ENCODE measurements at places on chromosomes 6 and 20.
A peak's percentile ranks its signal among the peaks of the same experiment; 100 is the strongest.

DNA sequence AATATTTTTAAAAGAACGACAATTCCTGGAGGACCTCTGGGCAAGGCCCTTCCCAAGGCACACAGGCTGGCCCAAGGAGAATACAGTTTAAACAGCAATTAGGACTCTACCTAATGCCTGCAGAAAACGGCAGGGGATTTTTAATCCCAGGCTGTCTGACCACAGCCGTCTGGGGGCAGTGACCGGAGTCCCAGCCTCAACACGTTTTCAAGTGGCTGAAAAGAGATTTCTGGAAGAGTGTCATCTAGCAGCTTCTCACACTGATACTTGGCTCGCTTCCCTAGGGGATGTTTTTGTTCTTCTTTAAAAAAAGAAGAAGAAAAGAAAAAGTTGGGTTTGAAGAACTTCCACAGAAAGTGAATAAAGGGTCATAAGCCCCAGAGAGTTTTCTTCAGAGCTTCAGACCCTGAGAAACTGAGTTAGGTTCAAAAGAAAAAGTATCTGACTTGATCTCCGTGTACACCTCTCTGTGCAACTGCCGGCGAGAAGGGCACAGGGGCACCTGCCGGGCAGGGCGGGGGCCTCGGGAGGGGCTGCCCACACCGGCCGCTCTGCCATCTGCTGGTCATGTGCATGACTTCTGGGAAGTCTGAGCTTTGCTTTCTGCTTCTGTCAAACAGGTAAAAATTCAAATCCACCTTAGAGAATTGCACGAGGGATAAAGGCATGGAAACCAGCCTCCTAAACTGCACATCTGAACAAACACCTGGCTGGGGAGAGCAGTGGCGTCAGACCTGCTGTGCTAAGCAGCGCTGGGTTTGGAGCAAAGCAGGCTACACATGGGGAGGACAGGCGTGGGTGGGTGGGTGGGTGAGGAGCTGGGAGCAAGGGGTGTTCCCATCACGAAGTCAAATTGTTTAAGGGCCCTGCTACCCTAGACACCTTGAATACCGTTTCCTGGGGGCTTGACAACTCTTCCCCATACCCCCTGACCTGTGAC, 33.0 kb downstream of the RRBP1 start:
- DNase-seq = no peak

- no peak for DNase-seq
These were observed 17.2 kb upstream of the FOXA2 start for GRCh38 chr20:22601361-22602141.

DNA sequence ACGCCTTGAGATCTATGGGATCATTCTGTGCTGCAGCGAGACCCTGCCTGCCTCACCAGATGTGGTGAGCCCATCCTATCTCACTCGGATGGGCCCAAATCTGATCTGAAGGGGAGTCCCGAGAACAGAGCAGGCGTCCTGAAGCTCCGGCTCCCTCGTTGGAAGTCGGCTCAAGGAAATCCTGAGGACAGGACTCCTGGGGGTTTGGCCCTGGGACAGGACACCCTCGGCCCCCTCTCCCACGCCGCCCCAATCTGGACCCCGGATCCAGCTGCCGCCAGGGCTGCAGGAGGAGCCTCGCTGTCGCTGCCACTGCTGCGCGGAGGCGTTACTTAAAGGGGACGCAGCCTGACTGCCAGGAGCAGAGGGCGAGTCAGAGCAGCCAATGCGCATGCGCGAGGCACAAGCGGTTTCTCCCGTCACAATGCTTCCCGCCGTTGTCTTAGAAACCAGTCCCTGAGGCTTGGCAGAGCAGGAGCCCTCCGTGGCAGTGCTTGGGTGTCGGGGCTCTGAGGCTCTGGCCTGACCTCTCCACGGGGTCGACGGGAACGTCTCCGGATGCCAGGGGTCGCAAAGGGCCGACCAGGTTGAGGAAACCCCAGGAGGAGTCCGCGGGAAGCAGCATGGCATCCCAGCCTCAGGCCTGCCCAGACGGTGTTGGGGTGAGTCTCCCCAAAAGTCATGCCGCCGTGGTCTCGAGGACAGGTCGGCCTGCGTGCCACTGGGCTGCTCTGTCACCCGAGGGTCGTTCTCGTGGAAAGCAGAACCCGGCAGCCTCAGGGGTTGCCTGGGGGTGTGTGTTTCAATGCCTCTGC, 1567.8 kb upstream of the DEFB115 start:
- DNase-seq = peak; percentile 35

DNA sequence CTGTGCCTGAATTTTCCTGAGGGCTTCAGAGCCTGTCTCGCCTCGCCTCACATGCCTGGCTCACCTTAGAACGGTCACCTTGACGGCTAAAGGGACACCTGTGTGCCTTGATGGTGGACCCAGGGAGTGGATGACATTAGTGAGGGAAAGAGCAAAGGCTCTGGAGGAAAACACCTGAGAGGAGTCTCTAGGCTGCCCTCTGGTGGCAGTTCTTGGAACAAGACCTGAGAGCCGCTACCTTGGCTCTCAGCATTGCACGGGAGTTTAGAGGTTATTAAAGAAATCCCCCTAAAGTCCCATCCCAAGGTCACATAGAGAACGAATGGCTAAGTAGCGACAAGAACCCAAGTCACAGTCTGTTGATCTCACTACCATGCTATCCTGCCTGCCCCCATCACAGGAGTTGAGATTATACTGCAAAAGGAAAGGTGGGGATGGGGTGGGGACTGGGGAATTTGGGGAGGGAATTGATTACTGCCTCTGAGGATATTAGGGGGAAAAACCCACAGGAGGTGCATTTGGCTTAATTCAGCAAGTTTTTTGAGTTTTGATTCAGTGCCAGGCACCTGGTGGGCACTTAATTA, 7.9 kb upstream of the CDSN start:
- no peak for DNase-seq

DNA sequence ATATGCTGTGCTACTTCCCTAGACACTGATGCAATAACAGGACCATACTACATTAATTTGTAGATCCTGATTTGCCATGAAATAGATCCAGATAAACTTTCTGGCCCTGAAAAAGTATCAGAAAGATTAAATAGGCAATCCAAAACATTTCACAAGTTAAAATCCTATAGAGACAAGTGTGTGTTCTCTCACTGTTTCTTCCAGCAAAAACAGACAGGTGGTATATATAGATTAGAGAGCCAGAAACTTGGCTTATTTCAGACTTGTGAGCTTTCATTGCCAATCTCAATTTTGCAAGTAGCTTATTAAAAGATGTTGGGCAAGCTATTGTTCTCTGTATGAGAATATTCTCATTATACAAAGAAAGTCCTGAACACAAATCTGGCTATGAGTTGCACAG, 289.1 kb upstream of the MANEA start:
- DNase-seq = no peak

GRCh38 chr20:25058051-25058846, at the start of gene ACSS1:
ACSS1 (minus strand) TSS chr20:25058139; CDS start chr20:25058102, 37 bp downstream.
- DNase-seq = no peak

GRCh38 chr6:14676977-14677781, 559.6 kb downstream of the CD83 start:
- DNase-seq = no peak

DNA sequence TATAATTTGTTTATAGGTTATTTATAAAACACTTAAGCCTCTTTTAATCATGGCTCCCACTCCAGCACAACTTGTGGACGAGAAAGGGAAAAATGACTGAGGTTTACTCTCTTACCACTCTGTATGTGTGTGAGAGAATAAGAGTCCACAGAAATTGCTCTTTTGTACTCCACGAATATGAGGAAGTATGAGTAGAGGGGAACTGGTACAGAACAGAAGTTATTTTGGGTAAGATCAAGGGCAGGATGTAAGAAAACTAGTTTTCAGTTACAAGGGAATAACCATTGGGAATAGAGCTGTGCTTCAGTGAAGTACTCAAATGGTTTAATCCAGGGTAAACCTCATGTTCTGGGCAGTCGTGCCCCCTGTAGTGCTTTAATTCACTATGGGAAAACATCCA, 72.6 kb downstream of the REV3L start:
- DNase-seq = no peak

GRCh38 chr6:12033770-12034169, 21.7 kb downstream of the HIVEP1 start:
- no peak for DNase-seq

DNA sequence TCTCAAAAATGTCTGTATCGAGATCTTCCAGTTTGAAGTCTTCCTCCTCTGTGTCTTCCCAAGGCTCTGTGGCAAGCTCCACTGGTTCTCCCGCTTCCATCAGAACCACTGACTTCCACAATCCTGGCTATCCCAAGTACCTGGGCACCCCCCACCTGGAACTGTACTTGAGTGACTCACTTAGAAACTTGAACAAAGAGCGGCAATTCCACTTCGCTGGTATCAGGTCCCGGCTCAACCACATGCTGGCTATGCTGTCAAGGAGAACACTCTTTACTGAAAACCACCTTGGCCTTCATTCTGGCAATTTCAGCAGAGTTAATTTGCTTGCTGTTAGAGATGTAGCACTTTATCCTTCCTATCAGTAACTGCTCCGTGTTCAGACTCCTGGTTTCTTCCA, 10.0 kb upstream of the DHX35 start:
- no peak for DNase-seq

- DNase-seq = no peak
These were observed at the start of gene TEAD3 for GRCh38 chr6:35496841-35497570. TEAD3 (minus strand) TSS chr6:35497079.

DNA sequence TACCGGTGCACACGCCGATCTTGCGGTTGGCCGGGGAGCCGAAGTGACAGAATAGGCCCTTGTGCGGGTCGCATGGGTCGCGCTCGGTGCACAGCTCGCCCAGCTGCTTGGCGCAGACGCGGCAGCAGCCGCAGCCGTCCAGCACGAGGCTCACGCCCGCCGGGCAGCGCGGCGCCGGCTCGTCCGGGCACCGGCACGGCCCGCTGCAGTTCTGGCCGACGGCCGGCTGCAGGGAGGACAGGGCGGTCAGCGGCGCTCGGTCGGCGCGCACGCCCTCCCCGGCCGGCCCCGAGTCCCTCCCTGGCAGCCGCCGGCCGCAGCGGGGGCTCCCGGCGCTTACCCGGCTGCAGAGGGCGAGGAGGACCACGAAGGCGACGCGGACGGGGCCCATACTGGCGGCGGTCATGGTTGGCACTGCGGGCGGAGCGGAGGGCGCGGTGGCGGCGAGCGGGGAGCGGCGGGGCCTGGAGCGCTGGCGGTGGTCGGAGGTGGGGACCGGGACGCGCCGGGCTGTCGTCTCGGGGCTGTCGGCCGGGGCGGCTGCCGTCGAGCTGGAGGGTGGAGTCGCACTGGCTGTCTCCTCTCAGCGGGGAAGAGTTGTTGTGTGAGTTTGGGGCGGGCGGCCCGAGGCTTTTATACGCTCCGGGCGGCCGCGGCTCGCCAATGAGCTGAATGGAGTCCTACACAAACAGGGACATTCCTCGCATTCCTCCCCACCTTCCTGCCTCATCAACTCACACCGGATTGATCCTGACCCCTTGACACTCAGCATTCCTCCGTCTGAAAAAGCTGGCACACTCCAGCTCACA, at the start of gene CCN2:
Gene CCN2, minus strand, starts transcription at position 606 of the 809 bp plus-strand sequence. Its CDS starts 200 bp downstream, at position 406.
- DNase-seq = no peak

- no peak for DNase-seq
These were observed 78.3 kb downstream of the KIF6 start for GRCh38 chr6:39646751-39647420.

- no peak for DNase-seq
These were observed 60.1 kb downstream of the SEL1L2 start for GRCh38 chr20:13930281-13930680.

DNA sequence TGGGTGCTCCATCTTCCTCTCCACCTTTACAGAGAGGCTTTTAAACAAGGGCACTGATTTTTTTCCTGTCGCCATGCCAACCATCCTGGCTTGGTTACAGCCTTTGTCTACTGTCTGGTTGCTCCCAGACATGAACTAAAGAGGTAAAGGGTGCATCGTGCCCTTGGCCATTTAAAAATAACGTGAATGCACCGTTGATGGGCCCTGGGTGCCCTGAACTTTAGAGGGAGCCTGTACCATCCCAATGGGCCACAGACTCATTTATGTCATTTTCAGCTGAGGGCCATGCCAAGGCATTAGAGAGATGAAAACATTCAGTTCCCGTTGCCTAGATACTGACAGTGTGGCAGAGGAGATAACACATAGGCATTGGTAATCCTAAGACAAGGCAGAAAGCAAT, 23.3 kb downstream of the TMC2 start:
- DNase-seq = peak; percentile 8

All from NCI-H524 treated with DMSO at 0.1 percent for 48 hours (cell line).